ENCODE measurements at places on chromosomes 3 and 15.

DNA sequence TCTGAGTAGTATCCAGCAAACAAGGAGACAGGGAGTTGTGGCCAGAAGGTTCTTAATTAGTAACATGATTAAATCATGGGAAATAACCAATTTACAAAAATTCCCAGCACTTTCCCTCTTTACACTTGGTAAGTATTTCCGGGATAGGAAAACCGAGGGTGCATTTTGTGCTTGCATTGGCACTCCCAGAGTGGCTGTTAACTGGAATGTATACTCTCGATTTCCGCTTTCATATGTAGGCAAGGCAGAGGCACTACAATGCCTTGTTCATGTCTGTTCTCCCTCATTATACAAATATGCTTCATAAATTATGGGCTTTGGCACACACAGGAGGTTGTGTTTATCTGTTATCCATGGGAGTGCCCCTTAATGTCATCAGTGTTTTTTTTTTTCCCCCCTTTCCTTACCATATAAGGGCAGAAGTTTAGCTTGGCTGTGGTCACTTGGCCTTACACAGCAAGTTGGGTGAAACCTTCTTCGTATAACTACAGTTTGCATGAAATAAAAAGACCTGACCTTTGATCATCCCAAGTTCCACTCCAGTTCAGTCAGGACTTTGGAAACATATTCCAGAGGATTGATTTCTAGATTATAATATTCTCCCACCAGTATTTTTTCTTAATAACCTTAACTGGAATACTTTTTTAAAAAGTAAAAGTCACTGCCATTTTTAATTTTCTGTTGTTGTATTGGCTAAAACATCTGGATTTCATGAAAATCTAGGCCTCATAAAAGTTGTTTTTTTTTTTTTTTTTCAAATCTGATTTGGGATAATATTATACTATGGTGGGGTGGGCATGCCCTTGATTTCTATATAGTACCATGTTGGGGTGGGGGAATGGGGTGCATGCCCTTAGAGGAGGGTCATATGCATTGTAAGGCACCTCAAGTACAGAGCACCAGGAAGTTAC is 8.9 kb downstream of the TPM1 start:
- DNase-seq = no peak

- no peak for DNase-seq
Measured at GRCh38 chr15:61974118-61974517, 86.1 kb downstream of the VPS13C start.

DNA sequence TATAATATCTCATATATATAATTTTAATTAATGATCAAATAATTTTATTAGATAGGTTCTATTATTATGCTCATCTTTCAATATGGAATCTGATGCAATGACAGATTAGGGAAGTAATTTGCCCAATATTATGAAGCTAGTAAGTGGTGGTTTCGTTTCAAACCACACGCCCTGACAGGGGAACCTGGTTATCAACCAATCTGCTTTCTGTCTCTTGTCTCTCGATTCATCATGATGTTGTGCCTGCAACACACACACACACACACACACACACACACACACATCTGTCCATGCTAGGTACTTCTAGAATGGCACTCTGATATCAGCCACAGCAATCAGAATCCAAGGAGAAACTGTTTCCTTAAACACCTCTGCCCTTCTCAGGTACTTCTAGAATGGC is 128.4 kb downstream of the ZBBX start:
- DNase-seq = no peak

- DNase-seq = no peak
Measured at GRCh38 chr3:39278616-39278935, 1.3 kb downstream of the CX3CR1 start.

DNA sequence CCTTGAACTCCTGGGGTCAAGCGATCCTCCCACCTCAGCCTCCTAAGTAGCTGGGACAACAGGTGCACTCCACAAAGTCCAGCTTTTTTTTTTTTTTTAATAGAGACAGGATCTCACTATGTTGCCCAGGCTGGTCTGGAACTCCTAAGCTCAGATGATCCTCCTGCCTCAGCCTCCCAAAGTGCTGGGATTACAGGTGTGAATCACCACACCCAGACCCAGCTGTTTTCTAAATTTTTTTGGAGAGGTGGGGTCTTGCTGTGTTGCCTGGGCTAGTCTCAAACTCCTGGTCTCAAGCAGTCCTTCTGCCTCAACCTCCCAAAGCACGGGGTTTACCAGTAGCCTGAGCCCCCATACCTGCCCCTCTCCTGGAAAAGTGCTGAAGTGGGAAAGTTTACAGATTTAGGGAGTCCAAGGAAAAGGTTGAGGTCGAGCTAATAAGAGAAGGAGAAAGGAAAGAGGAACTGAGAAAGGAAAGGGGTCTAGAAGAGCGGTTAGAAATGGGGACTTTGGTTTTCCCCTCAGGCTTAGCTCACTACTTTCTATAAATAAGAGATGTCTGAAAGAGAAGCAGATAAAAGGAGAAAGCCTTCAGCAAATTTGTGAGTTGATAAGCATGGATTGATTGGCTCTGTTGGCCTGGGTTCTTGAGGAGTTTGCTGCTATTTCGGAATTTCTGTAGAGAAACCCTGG is 23.6 kb downstream of the UBE2E1 start:
- no peak for DNase-seq

- DNase-seq = no peak
Measured at GRCh38 chr15:23866832-23867231, 179.7 kb upstream of the NDN start.

- DNase-seq = no peak
Measured at GRCh38 chr3:81684751-81685395, 76.6 kb downstream of the GBE1 start.

DNA sequence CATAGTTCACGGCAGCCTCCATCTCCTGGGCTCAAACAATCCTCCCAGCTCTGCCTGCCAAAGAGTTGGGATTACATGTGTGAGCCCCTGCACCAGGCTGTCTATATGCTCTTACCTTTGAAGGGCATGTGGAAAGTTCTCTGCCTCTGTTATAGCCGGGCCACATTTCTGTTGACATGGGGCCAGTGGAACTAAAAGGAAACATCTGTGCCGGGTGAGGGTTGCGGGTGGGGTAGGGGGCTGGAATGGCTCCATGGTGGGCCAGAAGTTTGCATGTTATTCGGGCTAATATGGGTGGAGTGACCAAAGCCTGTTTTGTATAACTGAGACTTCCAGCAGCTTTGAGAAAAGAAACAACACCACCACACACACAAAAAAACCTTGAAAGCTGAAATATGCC is 8.3 kb upstream of the CLEC3B start:
- DNase-seq = no peak

GRCh38 chr3:42839616-42840015 is 30.4 kb downstream of the ACKR2 start:
- DNase-seq = peak; percentile 43

- no peak for DNase-seq
Measured at GRCh38 chr15:71567173-71567572, 243.2 kb upstream of the NR2E3 start.

GRCh38 chr3:100893590-100893989 is 99.6 kb downstream of the ABI3BP start:
- peak; percentile 11 for DNase-seq

- DNase-seq = no peak
Measured at GRCh38 chr15:29747837-29748417, 74.3 kb downstream of the TJP1 start.

DNA sequence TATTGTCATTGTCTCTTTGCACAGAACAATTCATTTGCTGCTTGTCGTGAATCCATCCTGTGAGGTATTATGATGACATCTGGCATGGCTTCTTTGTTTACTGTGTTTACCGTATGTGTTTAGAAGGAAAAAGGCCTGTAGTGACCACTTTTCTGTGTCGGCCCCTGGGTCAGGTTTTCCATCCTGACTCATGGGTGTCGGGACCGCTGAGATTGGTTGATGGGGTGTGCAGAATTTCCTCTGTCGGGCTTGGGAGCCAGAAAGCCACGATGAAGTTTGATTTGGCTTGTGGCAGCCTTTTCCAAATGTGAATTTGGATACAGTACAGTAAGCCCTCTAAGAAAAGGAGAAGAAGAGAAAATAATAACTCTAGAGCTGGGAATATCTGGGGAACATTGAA is 113.5 kb downstream of the FNDC3B start:
- no peak for DNase-seq

DNA sequence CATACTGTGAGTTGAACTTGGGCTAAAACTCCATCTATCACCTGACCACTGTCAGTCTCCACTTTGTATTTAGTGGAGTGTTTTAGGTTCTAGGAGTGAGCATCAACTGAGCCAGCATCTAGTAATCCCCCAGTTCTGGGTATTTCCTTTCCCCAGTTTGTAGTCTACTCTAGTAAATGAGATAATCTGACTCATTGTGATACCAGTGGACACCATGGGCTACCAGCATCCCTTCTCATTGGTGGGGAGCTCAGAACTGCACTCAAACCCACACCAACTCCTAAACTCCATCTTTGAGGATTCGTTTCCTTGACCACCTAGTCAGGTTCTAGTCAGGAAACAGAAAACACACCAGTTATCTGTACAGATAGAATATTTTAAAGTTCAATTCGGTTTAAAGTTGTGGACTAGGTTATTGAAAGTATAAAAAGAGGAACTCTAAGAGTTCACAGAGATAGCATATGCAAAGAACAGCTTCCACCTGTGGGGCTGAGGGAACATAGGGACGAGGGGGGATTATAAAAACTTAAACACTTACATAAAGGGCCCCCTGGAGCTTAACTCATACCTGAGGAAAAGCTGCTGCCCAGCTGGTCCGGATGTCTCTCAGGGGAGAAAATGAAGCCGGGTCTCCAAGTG is 36.0 kb downstream of the LEO1 start:
- no peak for DNase-seq

DNA sequence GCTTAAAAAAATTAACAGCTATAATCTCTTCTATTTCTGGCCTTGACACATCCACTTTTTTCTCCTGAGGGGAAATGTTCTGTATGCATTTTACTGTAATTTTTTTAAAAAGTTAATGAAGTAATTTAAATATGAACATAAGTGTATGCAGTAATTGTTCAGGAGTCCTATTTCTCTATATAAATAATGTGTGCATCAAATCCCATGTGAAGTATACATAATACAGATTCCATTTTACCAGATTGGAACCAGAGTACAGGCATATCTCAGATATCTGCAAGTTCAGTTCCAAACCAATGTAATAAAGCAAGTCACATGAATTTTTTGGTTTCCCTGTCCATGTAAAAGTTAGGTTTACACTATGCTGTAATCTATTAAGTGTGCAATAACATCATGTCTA is 26.6 kb downstream of the CCPG1 start:
- DNase-seq = no peak

DNA sequence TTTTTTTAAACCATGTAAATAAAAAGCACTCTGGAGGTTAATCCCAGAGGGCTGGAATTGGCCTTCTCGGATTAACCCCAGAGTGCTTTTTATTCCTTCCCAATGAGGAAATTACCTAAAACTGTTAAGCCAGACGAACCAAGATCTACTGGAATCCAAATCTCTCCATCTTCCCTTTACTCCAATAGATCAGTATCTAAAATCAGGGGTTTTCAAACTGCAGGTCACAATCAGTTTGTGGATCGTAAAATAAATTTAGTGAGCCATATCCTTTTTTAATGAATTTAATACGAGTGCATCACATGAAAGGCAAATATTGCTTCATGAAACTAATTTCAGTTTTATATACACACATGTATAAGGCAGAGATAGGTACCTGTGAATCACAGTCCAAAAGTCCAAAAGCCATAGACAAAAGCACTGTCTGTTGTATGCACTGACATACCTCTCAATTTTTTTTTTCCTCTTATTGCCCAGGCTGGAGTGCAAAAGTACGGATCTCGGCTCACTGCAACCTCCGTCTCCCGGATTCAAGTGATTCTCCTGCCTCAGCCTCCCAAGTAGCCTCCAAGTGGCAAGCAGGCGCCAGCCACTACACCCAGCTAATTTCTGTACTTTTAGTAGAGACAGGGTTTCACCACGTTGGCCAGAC is 61.3 kb downstream of the TBL1XR1 start:
- no peak for DNase-seq

- DNase-seq = peak; percentile 21
Measured at GRCh38 chr15:91855684-91856489, 2.4 kb downstream of the SLCO3A1 start.
